Suprapubic skin (tissue), 4 donors: ENCODE measurements at places on chromosomes 2 and 18. TPM values are rescaled to one million over a fixed set of nuclear protein-coding genes. Genes with fewer than 3 reads are reported as not detected.

- DNase-seq, result no peak
Measured at GRCh38 chr2:188975497-188976102, 1.4 kb downstream of the COL3A1 start.

DNA sequence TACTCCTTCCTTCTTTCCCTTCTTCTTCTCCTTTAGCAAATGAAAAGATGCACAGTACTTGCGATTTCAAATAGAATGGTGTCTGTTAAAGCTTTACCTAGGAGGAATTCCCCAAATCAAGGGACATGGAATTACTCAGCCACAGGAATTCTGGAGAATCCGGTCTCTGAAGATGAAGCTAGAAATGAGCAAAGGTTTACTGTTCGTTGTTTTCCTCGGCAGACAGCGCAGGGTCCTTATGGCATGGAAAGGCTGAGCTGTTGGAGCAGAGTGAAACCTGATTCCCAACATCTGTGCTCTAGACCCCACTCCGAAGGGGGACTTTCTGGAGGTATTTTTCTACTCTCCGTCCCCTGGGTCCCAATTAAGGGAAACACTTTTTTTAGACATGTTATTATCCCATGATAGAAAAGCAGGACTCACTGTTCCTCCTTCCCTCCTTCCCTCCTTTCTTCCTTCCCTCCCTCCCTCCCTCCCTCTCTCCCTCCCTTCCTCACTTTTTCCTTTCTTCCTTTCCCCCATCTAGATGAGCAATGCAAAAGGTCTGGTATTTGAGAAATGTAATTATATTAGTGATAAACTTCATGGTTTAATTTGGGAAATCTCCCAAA lies 47.1 kb downstream of the CDCA7 start:
- no peak for DNase-seq

- DNase-seq, result no peak
Measured at GRCh38 chr2:38075507-38076151, at the start of gene CYP1B1. Gene CYP1B1, minus strand, starts transcription at chr2:38076151. Its CDS starts 763 bp downstream, at chr2:38075388.

DNA sequence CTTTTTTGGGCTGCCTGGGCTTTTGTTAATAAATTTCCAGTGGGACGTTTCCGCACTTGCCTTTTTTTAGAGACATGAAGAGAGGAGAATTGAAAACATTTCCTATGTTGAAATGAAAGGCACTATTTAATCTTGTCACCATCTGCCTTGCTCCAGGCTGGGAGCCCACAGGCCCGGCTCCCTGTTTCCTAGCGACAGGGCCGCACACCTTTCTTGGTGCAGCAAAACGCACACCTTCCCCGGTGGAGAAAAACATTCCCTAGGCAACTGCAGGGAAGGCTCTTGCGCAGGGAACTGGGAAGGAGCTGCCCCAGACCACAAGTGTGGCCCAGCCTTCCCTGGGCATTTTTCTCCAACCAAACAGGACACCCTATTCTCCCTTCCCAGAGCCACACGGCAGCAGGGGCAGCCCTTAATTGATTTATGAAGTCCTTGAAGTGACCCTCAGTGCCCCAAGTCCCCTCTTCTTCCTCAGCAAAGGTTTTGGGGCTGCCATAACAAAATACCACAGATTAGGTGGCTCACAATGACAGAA lies 132.9 kb upstream of the MSH6 start:
- no peak for DNase-seq

DNA sequence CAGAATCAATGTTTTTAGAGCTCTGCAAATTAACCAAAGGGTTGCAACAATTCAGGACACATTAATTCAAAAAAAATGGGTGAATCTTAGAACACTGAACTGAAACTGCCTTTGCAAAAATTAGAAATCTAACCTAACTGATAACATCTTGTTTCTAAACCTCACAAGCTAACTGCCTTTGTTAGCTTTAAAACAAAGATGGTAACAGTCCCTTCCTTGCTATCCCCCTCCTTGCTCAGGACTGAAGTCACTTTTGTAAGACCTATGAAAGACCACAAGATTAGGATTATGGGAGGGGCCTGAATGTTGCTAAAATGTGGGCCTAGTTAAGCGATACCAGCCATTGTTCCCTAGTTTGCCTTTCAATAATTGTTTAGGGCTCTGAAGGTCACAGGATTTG lies 44.9 kb upstream of the LONRF2 start:
- no peak for DNase-seq

DNA sequence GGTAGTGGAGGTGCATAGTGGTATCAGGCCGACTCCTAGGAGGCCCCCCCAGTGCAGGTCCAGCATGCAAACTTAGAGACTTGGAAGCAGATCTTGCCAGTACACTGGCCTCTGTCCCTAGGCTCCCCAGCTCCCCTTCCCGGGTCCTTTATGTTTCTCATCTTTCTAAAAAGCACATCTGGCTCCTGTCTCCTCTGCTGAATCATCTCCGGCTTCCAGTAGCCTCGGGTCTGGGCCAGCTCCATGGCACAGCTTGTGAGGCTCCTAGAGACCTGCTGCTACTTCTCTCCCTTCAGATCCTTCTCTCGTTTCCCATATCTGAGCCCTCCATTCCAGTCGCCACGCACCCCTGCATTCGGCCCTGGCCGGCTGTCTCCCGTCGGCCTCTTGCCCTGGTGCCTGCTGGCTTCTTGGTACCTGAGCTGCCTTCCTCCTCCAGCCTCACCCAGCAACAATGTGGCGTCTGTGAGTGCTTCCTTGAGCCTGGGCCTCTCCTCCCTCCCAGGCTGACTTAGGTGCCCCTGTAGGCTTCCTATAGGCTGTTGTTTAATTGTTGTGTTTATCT lies 6.6 kb downstream of the TRAF3IP1 start:
- peak; percentile 42 for DNase-seq

DNA sequence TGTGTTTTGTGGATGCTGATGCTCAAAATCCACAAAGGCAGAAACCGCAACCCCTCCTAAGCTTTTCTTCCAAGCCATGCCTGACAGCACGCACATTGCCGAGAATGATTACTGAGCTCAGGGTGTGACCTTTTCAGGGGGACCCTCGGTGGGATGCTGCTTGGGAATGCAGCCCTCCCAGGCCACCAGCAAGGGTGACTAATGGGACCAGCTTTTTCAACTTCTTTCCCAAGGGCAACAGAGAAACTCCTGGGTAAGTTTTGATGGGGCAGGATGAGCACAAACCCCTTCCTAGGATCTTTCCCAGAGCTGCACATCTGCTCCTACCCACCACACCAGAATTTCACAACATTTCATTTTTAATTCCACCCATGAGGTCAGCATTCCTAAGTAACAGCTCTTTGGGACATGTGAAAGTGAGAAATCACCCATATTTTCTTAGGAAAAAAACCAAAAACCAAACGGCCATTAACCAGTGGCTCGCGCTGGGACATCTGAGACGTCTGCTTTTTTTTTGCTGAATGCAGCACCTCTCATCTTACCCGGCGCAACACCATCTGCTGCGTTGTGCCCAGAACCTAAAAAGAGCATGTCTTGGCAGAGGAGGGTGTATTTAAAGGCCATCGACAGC lies 119.0 kb downstream of the ARL4C start:
- DNase-seq, result no peak

TUBB6 gene
- 216 TPM for total RNA-seq
